Smooth muscle cell of bladder (primary cell): ENCODE measurements at places on chromosomes 7 and 10. TPM values are rescaled to one million over a fixed set of nuclear protein-coding genes. Genes with fewer than 3 reads are reported as not detected.

RGR gene
- total RNA-seq: not detected in 2 replicates

OR2AE1 gene
- total RNA-seq: 0.18 and 0.43 TPM in 2 replicates

TAS2R41 gene
- not detected in 2 replicates for total RNA-seq

ELMO1 gene
- 3.0 and 5.6 TPM in 2 replicates for total RNA-seq

TFPI2 gene
- 178 and 259 TPM in 2 replicates for total RNA-seq
